ENCODE measurements at places on chromosomes 12 and 14. TPM values are rescaled to one million over a fixed set of nuclear protein-coding genes. Genes with fewer than 3 reads are reported as not detected.

Gene CRACR2A
- total RNA-seq: 0.17 TPM

Gene VTI1B
- total RNA-seq: 37.3 TPM

Gene TMEM132C
- total RNA-seq: not detected

Gene SPTB
- total RNA-seq: 0.16 TPM

Gene DDN
- total RNA-seq: 0.33 TPM

Gene RASSF8
- 31.3 TPM for total RNA-seq

Gene COCH
- not detected for total RNA-seq

Gene CAPZA3
- total RNA-seq: 0.17 TPM

Gene ALDH1L2
- 121 TPM for total RNA-seq

Gene GDF3
- total RNA-seq: not detected

Gene SPIC
- total RNA-seq: not detected

All from mammary epithelial cell (primary cell).